ENCODE measurements at places on chromosomes 5 and 9.

- DNase-seq, result no peak
These were observed 18.5 kb upstream of the TIMD4 start for GRCh38 chr5:156981481-156981880.

GRCh38 chr5:138149530-138149929 lies 10.3 kb upstream of the NME5 start:
- DNase-seq, result no peak

GRCh38 chr5:67059744-67060490 lies 136.7 kb downstream of the CD180 start:
- no peak for DNase-seq

- no peak for DNase-seq
These were observed 3.3 kb upstream of the CD180 start for GRCh38 chr5:67199859-67200258.

- no peak for DNase-seq
These were observed 17.2 kb upstream of the FCN2 start for GRCh38 chr9:134863306-134863902.

- DNase-seq, result no peak
These were observed 297.0 kb downstream of the MAN2A1 start for GRCh38 chr5:109986726-109987125.

- DNase-seq, result no peak
These were observed 172.1 kb upstream of the DMRTA1 start for GRCh38 chr9:22274477-22274876.

DNA sequence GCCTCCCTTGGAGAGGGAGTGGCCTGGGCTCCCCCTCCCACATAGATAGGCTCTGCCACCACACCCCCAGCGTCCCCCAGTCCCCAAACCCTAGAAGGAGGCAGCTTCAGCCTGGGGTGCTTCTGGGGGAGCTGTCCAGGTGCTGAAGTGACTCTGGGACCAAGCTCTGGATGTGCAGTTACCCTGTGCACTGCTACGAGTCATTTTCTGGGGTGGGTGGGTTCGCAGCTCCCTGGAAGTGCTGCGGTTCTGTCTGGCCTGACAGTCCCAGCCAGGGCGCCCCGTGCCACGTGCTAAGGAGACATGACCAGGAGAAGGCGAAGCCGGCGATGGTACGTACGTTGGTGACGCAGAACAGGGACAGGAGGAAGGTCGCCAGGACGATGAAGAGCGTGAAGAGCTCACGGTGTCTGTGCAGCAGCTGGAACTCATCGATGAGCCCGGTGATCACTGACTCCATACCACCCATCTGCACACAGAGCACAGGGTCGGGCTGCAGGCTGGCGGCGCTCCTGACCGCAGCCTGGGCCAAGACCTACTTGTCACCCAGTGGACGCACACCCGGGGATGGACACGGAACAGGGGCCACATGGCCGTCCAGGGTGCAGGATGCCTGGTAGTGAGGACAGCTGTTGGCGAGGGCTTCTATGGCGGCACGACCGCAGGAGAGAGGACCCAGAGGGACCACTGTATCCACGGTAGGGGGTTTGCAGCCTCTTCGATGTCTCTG lies 35.7 kb downstream of the SLC6A3 start:
- DNase-seq, result no peak

DNA sequence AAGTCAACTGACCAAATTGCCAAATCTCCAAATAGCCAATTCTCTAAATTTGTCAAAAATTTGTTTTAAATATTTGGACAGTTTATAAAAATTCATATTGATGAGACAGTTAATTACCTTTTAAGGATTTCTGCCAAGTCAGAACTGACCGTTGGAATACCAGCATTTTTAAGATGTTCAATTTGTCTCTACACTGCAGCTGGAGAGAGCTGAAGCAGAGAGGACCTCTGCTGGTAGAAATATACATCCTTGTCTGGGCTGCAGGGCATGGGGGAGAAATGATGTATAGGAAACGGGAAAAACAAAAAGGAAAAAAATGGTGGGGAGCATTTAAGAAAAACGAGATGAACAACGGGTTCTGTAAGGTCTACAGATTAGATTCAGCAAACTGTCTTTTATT lies 16.8 kb downstream of the NR6A1 start:
- no peak for DNase-seq

GRCh38 chr9:99818500-99818899 lies 3.2 kb upstream of the NR4A3 start:
- DNase-seq, result no peak

DNA sequence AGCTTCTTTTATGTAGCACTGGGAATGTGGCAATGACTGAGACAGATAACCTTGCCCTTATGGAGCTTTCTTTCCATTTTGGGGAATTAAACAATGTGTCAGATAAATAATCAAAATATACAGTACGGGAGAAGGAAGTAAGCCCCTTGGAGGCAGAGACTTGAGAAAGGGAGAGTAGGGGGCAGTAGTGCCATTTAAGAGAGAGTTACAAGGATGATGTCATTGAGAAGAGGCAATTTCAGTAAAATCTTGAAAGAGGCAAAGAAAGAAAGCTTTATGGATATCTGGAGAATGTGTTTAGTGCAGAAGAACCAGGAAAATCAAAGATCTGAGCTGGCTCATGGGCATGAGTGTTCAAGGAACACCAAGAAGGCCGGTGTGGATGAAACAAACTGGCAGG lies 77.3 kb downstream of the KCTD16 start:
- DNase-seq, result no peak

DNA sequence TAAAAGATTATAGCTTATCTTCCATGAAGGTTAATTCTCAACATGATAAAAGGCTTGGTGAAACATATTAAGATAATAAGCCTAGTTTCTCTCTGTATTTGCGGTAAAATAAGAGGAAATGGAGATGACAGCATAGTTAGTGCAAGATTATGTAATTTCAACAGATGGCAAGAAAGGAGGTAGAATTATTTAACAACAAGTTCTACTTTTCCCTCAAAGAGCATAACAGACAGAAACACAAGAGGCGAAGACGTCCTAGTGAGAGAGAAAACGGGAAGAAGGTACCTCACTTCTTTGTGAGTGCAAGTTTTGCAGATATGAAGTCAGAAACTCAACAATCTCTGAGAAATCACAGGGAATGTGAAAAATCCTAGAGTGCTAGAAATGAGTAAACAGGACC lies 144.8 kb upstream of the ADCY2 start:
- no peak for DNase-seq

DNA sequence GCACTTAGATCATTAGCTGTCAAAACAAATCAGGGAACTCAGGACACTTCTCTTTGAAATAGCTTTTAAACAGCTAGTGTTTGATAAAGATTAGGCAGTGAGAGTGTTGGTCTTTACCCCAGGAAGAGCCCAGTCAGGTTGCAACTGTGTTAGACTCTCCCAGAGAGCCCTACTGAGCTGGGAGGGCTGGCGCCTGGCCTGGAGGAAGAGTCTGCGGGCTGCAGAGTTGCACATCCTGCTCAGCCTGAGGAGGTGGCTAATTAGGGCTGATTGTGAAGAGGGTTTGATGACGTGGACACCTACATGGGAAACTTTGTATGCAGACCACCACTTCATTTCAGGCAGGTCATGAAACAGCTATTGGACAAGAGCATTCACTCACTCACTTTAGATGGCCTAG lies 112.0 kb downstream of the TMEM174 start:
- DNase-seq, result no peak

GRCh38 chr9:32723789-32724325 lies 59.5 kb upstream of the TMEM215 start:
- no peak for DNase-seq

GRCh38 chr5:76069061-76069735 lies 14.0 kb upstream of the SV2C start:
- no peak for DNase-seq

- DNase-seq, result no peak
These were observed 180.8 kb downstream of the CARTPT start for GRCh38 chr5:71899865-71900342.

DNA sequence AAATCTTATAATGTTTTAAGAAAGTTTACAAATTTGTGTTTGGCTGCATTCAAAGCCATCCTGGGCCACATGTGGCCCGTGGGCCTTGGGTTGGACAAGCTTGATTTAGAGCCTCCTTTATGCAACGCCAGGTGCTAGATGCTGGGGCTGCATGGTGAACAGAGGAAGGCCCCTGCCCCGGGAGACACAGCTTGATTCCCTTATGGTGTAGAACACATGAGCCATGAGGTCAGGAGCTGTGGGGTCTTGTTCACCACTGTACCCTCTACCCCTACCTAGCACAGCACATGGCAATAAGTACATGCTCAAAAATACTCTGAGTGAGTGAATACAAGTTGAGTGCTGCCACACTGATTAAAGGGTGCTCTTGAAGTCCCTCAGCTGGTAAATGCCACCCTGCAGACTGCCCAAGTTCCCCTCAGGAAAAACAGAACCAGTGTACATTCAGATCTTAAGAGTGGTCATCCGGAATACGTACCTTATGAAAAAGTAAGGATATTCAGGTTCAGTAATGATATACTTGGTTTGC lies 71.9 kb downstream of the ARRDC3 start:
- no peak for DNase-seq

DNA sequence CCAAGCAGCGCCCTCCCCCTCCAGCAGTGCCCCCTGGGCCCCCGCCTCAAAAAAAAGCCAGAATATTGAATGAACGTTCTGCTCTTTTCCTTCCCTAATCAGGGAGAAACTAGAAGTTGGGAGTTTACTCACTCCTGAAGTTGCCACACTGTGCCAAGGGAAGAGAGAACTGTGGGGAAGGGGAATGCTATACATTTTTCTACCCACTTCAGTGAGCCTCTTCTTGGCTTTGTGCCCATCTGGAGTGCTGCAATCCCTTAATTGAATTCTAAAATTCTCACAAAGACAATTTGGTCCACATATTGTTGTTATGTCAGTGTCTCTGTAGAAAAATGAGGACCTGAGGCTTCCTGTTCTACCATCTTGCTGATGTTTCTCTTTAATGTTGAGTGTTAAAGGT lies 443.7 kb downstream of the DIRAS2 start:
- DNase-seq, result no peak

GRCh38 chr5:61100437-61100836 lies 61.8 kb downstream of the SMIM15 start:
- DNase-seq, result no peak

DNA sequence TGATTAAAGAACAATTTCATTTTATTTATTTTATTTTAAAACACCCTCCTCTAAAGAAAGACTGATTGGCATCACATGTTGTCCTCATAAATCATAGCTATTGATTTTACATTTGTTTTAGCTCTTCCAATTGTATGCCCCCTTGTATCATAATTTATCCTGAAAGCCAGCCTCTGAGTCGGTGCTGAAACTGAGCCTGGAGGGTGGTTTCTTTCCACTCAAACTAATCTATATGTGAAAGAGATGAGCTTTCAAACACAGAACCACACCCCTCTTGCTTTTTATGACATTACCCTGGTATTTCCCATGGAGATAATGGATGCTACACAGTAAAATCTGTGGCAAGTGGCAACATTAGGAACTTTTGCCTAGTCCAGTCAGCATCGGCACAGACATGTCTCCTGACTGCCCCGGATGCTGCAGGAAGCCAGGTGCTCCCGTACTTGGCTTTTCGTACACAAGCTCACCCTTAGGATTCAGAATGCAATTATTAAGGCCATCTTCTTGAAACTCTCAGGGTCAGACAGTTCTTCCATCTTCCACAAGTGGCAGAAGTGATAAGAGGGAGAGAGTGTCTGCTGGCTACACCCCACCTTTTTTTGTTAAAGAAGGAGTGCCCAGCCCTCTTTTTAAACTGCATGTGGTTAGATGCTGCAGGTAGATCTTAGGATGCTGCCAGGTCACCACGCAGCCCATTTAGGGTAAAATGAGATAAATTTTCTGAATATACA lies 91.1 kb downstream of the SNCAIP start:
- DNase-seq, result no peak

GRCh38 chr9:137435980-137436760 lies 5.0 kb downstream of the ENTPD8 start:
- DNase-seq, result no peak

DNA sequence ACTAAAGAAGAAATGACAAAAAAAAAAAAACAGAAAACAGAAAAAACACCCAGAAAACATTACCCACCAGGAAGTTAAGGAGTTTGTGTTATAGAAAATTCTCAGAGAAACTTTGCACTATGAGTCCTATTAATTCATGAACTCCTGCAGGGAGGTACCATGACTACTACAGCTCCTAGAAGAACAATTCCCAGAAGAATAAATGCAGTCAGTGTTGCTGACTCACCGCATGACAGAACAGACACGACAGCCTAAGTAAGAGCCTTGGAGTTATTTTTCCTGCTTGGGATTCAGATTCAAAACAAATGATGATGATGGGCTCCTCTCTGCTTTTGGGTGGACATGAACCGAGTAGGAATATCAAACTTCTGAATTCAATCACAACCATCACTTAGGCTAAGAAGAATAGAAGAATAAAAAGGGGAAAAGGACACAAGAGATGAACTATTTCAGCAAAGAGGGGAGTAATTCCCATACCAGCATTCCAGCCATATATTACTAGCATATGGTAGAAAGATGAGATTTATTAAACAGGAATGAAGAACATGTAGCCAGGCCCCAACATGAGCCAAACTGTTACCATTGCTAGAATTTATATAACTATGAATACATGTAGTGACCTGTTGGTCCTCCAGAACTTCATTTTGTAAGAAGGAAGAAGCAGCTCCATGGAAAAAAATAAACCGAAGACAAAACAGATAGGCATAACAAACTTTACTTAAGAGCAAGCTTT lies 209.6 kb upstream of the PDE4D start:
- DNase-seq, result no peak

DNA sequence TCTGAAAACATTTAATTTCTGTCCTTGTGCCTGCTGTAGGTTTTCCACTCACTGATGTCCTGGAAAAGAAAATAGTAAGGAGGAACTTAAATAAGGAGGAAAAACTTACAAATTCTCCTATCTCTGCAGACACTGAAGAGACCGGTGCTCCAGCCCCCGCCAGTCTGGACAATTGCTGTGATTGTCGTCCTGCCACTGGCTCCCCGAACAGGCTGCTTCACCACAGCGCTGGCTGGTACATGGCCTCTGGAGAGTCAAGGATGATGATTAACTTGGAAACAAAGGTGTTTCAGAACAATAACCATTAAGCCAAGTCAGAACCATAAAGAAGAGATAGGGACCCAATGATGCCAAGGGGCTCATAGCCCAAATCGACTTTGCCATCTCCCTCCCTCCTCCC lies 7.3 kb downstream of the PLAC8L1 start:
- DNase-seq, result no peak

DNA sequence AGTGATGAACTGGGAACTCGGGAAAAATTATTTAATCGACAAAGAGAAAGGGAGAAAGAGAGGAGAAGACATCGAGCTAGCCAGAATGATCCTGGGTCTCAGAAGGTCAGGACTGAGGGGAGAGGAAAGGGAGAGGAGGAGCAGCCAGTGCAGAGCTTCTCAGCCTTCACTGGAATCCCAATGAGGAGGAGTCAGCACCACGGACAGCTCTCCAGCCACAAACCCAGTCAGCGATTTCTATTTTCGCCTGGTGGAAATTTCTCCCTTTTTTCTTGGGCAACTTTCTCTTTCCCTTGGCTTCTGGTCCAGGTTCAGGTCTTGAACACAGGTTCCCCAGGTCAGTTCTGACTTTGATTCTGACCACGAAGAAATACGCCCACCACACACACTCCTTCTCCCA lies 1.6 kb upstream of the BRINP1 start:
- DNase-seq, result no peak

All from T-helper 9 cell (primary cell).